ENCODE measurements at places on chromosomes 7 and 10.

DNA sequence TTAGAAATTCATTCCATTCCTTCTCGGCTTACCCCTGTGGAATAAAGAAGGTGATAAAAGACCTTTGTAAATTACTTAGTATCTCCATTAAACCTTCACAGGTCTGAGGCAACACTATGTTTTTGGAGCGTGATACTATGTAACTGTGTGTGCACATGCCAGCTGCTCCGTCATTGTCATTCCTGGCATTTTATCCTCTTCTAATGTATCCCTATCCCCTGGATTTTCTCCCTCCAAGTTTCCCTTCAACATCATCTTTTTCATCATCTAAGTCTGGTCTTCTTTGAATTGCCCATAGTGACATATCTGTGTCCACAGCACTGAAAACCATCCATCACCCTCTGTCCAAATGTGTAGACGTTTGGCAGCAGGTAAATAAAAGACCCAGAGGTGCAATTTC, 125.7 kb downstream of the TEX36 start:
- no peak for DNase-seq

GRCh38 chr7:10412422-10413019, 561.2 kb upstream of the PHF14 start:
- no peak for DNase-seq

- no peak for DNase-seq
These were observed 175.4 kb downstream of the MGMT start for GRCh38 chr10:129642427-129642826.

DNA sequence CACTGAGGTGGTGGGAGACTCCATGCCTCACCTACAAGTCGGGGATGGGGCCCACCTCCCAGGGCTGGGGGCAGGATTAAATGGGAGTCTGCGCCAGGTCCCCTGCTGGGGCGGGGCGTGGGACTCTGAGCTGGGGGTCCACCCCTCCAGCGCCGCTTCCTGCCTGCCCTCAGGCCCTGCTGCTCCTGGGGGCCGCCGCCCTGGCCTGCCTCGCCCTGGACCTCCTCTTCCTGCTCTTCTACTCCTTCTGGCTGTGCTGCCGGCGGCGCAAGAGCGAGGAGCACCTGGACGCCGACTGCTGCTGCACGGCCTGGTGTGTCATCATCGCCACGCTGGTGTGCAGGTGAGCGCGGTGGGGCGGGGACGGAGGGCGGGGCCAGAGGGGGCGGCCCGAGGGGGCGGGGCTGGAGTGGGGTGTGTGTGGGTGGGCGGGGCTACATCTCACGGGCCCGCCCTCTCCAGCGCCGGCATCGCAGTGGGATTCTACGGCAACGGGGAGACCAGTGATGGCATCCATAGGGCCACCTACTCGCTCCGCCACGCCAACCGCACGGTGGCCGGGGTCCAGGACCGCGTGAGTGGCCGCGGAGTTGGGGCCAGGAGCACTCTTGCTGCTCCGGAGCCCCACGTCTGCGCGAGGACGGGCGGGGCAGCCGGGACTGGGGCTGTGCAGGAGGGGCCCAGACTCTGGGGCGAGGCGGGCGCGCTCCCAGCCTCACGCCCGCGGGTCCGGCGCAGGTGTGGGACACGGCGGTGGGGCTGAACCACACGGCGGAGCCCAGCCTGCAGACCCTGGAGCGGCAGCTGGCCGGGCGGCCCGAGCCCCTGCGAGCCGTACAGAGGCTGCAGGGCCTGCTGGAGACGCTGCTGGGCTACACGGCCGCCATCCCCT, 15.1 kb downstream of the TTYH3 start:
- DNase-seq, result no peak

DNA sequence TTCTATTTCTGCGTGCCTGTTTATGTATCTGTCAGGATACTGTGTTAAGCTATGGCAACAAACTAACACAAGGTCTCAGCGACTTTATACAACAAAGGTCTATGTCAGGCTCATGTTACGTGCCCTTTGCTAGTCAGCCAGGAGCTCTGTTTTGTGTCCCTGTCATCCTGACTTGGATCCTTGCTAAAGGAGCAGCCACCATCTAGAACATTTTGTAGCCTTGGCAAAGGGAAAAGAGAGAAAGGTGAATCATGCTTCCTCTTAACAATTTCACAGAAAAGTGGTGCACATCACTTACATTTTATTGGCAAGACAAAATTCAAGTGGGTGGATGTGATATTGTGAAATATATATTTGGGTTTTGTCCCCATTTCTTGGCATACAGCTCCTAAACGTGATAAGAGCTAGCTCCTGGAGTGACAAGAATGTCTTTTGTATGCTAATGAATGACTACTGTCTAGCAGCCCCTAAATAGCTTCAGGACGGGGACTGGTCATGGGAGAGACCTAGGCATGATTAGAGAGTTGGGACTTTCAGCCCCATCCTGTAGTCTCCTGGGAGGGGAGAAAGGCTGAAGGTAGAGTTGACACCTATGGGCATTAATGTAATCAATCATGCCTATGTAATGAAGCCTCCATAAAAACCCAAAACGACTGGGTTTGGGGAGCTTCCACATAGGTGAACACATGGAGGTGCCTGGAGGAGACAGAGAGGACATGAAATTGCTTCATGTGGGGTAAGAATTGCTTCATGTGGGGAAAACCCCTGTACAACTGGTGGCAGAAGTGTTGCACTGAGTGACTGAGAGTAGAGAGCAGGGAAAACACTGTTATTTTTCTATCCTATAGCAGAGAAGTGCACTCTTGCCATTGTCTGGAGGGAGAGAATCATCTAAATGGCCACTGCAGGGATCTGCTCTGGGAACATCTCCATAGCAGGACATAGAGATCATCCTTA, 33.0 kb downstream of the MRPL32 start:
- DNase-seq, result no peak

- peak; percentile 23 for DNase-seq
These were observed 10.3 kb upstream of the LRRN3 start for GRCh38 chr7:111080495-111081105.

GRCh38 chr7:132519936-132520335, 56.3 kb downstream of the PLXNA4 start:
- no peak for DNase-seq

GRCh38 chr10:91006752-91007346, 86.0 kb upstream of the ANKRD1 start:
- DNase-seq, result peak; percentile 77

Measured in GM06990 (cell line).